ENCODE measurements at places on chromosomes 4 and X.

- peak; percentile 53 for DNase-seq
Observed at GRCh38 chrX:54640736-54641135, 110.7 kb downstream of the GNL3L start.

GRCh38 chrX:54288277-54288676, 69.6 kb downstream of the WNK3 start:
- DNase-seq, result no peak

DNA sequence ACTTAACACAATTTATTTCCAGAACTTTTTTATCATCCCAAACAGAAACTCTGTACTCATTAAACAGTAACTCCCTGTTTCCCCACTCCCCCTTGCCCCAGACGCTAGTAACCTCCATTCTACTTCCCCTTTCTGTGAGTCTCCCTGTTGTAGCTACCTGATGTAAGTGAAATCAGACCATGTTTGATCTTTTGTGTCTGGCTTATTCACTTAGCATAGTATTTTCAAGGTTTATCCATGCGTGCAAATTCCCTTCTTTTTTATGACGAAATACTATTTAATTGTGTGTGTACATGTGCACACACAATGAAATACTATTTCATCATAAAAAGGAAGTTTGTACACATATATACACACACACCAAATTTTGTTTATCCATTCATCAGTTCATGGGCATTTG, 5.2 kb downstream of the PKD2 start:
- DNase-seq, result no peak

GRCh38 chr4:82761229-82761628, 37.4 kb downstream of the SCD5 start:
- no peak for DNase-seq

- DNase-seq, result no peak
Observed at GRCh38 chrX:13828392-13828791, 11.5 kb upstream of the GPM6B start.
